ENCODE measurements at places on chromosomes 2 and 18.

GRCh38 chr2:7567646-7568045 lies 650.4 kb downstream of the RNF144A start:
- DNase-seq = peak; percentile 33

DNA sequence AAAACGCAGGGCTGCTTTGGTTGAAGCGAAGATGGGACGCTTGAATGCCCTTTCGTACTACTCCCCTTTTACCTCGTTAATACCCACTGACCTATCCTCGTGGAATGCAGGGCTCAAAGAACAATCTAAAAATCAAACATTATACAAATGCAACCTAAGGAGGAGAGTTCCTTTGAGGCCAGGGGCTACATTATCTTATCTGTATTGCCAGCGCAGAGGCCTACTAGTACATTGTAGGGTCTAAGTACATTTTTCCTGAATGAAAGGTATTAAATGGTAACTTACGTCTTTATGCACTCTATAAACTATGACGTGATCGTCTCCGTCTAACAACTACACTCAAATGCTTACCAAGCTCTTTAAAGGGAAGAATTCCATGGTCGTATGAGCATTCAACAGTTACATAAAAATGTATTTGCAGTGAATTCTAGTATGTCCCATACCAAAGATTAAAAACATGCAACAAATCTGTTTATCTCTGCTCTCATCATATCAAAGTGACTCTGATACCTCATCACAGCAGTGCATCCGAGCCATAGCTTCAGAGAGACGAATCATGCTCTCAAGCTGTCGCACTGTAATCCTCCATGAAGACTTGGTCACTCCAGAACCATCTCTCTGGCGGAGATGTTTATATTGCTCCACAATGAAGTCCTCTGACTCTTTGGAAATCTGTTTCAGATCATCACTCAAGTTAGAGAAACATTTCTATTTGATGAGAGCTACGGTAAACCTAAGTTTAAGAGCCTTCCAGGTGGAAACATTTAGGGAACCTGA lies 14.1 kb upstream of the LCT start:
- no peak for DNase-seq

- no peak for DNase-seq
Observed at GRCh38 chr18:75261430-75262223, 51.0 kb downstream of the TSHZ1 start.

- DNase-seq = no peak
Observed at GRCh38 chr2:199490049-199490448, 32.3 kb upstream of the SATB2 start.

- DNase-seq = no peak
Observed at GRCh38 chr18:36850527-36851201, 21.7 kb downstream of the KIAA1328 start.

GRCh38 chr2:152134488-152135280 lies 35.8 kb upstream of the CACNB4 start:
- no peak for DNase-seq

DNA sequence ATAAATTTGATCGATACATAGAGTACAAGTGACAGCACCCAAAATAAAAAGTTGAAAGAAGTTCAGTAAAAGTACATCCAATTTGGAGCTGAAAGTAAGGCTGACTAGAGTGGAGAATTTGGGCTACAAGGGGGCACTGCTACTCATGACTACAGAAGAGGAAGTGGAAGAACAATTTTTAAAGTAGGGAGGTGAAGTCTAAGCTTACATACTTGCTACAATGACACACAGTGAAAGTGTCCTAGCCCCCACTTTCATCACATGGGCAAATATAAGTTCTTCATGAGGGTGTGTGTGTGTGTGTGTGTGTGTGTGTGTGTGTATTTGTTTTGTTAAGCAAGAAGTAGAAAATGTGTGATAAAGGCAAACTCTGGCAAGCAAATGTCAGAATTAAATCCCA lies 45.7 kb downstream of the MAP3K2 start:
- DNase-seq = no peak

DNA sequence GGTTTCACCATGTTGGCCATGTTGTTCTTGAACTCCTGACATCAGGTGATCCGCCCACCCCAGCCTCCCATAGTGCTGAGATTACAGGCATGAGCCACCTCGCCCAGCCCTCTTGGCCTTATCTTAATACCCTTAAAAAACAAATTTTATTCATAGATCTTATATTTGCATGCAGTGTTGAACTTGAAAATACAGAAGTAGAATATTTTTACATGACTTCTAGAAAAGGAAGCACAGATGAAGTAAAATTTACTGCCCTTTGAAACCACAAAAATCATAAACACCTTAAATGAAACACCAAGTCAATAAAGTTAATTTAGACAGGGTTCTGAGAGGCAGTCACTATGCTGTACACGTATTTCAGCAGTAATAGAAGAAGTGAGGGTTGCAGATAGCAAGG lies 145.7 kb downstream of the CERS6 start:
- DNase-seq = no peak

DNA sequence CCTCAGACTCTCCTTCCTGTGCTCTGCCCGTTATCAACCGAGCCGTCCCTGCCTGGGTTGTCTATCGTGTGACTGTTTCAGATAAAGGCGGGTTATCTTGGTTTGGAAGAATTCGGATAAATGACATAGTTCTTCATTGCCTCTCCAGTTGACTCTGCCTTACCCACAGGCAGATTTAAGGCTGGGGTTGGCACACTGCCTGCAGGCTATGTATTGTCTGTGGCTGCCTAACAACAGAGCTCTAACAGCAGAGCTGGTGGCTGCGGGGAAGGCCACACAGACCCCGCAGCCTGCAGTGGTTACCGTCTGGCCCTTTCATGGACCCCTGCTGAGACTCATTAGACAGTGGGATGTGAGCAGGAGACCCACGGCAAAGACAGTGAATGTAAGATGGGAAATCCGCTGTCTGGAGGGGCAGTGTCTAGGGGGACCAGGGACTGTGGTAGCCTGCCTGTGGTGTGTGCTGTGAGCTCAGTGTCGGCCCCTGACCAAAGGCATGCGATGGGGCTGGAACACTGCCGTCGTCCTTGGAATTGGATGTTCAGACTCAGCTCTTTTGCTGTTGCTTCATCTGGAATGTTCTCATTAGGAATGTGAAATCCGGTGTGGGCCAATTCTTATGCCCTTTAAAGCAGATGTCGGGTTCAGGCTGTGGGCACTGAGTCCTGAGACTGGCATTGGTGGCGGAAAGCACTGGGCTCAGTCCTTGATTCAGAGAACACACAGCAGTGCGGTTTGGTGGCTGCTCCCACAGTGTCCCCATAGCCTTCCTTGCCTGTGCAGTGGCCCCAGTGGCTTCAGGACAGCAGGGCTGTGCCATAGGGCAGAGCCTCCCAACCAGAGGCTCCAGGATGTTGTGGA lies 44.5 kb downstream of the SH3RF3 start:
- no peak for DNase-seq

DNA sequence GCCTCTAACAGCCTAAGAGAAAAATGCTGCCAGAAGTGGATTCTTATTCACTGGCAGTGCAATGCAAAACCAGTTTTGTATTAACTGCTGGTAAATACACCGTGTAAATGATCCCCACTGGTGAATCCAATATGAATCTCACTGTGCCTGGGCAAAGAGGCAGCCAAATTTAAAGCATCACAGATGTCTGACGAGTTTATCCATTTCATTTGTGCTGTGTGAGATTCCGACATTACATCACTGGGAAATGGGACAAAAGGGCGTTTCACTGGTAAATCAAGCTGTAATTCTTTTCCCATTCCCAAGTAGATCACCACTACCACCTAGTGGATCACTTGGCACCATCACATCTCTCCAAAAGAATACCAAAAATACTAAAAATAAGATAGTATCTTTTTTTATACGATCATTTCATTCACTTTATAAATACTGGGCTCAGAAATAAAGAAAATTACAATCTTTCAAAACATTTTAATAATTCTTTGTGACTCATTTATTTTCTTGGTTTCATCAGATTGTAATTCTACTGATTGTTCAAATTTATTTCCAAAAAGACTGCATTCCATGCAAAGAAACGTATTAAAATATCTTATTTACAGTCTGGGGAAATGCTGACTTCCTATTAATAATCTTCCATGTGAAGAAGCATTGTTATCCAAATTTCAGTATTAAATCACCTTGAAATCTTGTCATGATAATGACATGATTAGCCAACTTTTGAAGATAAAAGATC lies 125.6 kb downstream of the GRB14 start:
- no peak for DNase-seq

GRCh38 chr18:66601649-66602048 lies 2.2 kb downstream of the CDH19 start:
- no peak for DNase-seq

DNA sequence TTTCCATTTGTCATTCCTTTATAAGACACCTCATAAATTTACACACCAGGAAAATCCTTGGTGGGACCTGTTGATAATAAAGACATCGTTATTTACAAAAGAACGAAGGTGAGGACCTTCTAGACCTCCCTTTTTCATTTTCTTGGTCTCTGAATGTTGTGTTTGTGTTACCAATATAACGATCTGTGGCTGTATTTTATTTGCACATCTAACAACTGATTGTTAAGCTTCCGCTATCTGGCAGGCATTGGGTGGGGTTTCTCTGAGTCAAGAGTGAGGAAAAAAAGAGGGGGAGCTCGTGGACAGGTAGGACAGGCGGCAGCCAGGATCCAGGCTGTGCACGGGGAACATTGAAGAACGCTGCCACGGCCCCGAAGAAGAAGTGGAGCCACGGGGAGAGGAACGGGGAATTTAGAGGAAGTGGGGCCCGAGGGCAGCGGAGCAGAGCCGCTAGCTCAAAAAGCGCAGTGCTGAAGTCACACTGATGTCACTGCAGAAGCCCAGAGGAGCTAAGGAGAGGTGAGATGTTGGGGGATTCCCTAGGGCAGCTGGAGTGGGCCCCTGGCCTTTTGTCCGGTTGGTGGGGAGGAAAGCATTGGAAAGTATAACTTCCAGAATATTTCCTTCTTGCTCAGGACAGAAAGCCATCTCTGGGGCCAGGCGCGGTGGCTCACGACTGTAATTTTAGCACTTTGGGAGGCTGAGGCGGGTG lies 20.9 kb upstream of the DNMT3A start:
- peak; percentile 21 for DNase-seq

DNA sequence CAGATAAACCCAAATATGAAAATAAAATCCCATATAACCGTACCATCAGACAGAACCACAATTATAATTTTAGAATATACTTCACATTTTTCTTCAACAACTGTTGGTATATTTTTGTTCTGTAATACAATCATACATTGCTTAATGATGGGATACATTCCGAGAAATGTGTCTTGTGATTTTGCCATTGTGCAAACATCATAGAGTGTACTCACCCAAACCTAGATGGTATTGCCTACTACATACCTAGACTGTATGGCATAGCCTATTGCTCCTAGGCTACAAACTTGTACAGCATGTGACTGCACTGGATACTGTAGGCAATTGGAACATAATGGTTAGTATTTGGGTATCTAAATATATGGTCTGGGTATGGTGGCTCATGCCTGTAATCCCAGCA lies 30.6 kb downstream of the MAPRE3 start:
- no peak for DNase-seq

DNA sequence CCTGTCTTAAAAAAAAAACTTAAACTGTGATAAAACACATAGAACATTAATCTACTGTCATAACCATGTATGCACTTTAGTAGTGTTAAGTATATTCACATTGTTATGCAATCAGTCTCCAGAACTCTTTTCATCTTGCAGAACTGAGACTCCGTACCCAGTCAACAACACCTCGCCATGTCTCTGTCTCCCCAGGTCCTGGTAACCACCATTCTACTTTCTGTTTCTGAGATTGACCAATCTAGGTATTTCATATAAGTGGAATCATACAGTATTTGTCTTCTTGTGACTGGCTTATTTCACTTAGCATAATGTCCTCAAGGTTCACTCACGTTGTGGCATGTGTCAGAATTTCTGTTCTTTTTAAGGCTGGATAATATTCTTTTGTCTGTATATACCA lies 290.8 kb upstream of the CXCR4 start:
- DNase-seq = no peak

DNA sequence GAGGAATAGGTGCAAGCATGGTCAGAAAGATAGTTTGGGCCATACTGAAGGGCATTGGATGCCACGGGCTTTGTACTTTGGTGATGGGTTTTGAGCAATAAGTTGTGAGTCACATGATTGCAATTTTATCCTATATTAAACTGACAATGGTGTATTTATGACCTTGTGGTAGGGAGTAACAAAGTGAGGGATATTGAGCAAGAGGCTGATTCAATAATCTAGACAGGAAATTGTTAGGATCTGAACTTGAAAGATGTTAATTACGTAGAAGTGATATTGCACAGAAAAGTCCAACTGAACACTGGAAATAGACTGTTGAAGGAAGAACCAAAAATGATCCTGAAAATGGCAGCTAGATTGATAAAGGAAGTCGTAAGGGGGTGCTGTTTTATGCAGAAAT lies 46.6 kb upstream of the TCF4 start:
- DNase-seq = no peak

GRCh38 chr2:55885127-55885943 lies 38.2 kb downstream of the EFEMP1 start:
- DNase-seq = no peak

DNA sequence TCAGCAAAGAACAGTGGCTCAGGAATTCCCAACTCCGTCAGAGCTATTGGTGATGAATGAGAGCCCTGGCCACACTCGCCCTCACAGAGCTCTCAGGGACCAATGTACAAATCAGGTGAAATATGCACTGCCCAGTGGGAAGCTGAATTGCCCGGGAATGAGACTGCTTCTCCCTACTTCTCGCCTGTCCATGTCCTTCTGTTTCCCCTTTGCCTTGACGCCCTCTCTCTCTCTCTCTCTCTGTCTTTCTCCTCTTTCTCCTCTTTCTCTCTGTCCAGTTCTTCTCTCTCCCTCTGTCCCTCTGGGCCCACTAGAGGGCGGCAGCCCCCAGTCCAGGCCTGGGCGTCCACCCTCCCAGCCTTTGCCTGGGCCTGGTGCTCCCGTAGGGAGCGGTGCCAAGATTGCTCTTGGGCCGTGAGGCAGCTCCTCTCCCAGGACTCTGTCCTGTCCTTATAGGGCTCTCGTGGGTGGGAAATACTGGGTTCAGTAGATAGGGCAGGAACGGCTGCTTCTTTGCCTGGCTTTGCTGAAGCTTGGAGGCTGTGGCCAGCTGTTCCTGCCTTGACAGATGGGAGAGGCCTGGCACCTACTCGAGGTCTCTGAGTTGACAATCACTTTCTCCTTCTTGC lies 28.4 kb upstream of the PUM2 start:
- no peak for DNase-seq
